ENCODE measurements at places on chromosomes 13 and 19. TPM values are rescaled to one million over a fixed set of nuclear protein-coding genes. Genes with fewer than 3 reads are reported as not detected.

The EPSTI1 gene
- 2.4 TPM for total RNA-seq

The SSC5D gene
- total RNA-seq: 20.5 TPM

The TNNT1 gene
- 49.5 TPM for total RNA-seq

The PLIN4 gene
- total RNA-seq: 3.1 TPM

The ZNF540 gene
- 15.2 TPM for total RNA-seq

The ARHGEF7 gene
- total RNA-seq: 180 TPM

The CERS1 gene
- 8.6 TPM for total RNA-seq

The GFY gene
- total RNA-seq: not detected

The PODNL1 gene
- total RNA-seq: 3.3 TPM

The ATCAY gene
- 23.2 TPM for total RNA-seq

The PLA2G4C gene
- total RNA-seq: 42.7 TPM

The ZNF429 gene
- 30.5 TPM for total RNA-seq

The CGB5 gene
- total RNA-seq: not detected

The CEACAM8 gene
- total RNA-seq: 0.55 TPM

The SERTM1 gene
- 7.9 TPM for total RNA-seq

The ITGBL1 gene
- total RNA-seq: 30.7 TPM

The DIRAS1 gene
- 11.7 TPM for total RNA-seq

The CEBPA gene
- 3.5 TPM for total RNA-seq

The RASGRP4 gene
- total RNA-seq: 0.93 TPM

The TMEM255B gene
- 4.9 TPM for total RNA-seq

The APC2 gene
- 112 TPM for total RNA-seq

The SHISA7 gene
- 1.5 TPM for total RNA-seq

The ZNF491 gene
- 26.3 TPM for total RNA-seq

The ZNF565 gene
- total RNA-seq: 11.3 TPM

The PGLYRP2 gene
- total RNA-seq: not detected

The B3GNT3 gene
- total RNA-seq: 1.2 TPM

The IQCN gene
- total RNA-seq: 3.1 TPM

The IGFL1 gene
- total RNA-seq: not detected

The CYP2A6 gene
- not detected for total RNA-seq

The C19orf67 gene
- not detected for total RNA-seq

The GPR12 gene
- 2.5 TPM for total RNA-seq

The SLC25A15 gene
- total RNA-seq: 17.0 TPM

The KLK7 gene
- not detected for total RNA-seq

The LIM2 gene
- 168 TPM for total RNA-seq

The NKPD1 gene
- 0.60 TPM for total RNA-seq

The SPACA4 gene
- total RNA-seq: not detected

The PROZ gene
- not detected for total RNA-seq

The KCNJ14 gene
- 1.6 TPM for total RNA-seq

The ZNF283 gene
- total RNA-seq: 51.4 TPM

The PCDH9 gene
- 55.4 TPM for total RNA-seq

The IL11 gene
- 1.1 TPM for total RNA-seq

The MCEMP1 gene
- total RNA-seq: not detected

The TNFSF13B gene
- 1.4 TPM for total RNA-seq

The GYS1 gene
- 47.8 TPM for total RNA-seq

The KRTDAP gene
- total RNA-seq: not detected

The TRPC4 gene
- total RNA-seq: 4.9 TPM

The INSL3 gene
- total RNA-seq: not detected

The TBXA2R gene
- total RNA-seq: 2.0 TPM

The MAST3 gene
- total RNA-seq: 6.6 TPM

The NLRP4 gene
- not detected for total RNA-seq

The CCL25 gene
- total RNA-seq: not detected

The TSSK6 gene
- 2.4 TPM for total RNA-seq

The FAM83E gene
- 1.4 TPM for total RNA-seq
